Stimulated activated naive CD4-positive, alpha-beta T cell (primary cell): ENCODE measurements at places on chromosomes 12 and 14.

DNA sequence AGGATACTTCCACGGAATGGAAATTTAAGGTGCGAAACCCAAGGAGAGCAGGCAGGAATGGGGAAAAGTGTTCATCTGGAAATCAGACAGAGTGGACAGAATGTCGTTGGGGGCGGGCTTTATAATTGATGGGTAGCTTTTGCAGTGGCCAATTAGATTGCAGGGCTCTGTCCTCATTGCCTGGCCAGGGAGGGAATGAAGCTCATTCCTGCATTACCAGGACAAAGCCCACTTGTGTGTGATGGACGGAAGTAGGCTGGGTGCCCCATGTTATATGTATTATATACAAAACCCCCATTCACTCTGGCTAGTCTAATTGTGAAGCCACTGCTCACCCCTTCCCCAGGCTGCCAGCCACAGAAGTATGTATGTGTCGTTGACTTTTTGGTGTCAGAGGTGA, 23.6 kb downstream of the ZNF664 start:
- no peak for DNase-seq

GRCh38 chr12:20549108-20549719, 145.9 kb upstream of the SLCO1C1 start:
- no peak for DNase-seq

- DNase-seq: no peak
Measured at GRCh38 chr14:75864352-75864751, 117.4 kb downstream of the TGFB3 start.

DNA sequence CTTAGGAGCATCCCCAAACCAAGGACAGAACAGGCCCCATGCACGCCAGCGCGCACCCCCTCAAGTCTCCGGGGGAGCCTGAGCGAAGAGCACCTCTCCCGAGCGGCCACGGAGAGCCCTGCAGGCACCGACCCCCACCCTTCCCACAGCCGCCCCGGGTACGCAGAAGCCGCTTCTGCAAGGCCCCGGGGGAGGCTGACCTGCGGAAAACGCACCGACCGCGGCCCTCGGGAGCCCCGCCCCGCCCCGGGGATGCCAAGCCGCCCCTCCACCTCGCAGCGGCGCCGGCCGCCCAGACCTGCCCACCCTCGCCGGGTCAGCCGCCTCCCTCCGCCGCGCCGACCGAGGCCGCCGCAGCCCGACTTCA, 385 bp downstream of the CAPRIN2 start:
- DNase-seq: peak; percentile 59

GRCh38 chr12:47705229-47705565, 633 bp downstream of the RPAP3 start:
- DNase-seq: no peak

GRCh38 chr12:19856389-19856788, 417.1 kb downstream of the AEBP2 start:
- no peak for DNase-seq

DNA sequence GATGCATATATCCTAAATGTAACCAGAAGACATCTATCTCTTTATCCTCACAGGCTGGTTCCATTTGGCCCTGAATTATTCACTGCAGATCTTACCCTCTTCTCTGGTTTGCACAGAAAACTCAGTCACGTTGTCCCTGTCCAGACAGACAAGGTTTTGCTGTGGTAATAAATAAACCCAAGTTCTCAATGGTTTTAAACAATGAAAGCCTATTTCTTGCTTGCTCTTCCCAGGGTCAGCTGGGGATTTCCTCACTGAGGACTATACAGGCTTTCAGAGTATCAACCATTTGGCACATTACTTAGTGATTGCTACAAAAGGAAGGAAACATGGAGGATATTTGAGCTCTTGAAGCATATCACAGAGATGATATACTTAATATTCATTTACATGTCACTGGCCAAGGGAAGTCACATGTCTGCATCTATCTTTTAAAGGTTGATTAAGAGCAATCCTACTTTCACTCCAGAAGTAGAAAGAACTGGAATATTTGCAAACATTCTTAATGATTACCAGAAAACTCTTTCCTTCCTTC, 24.4 kb upstream of the E2F7 start:
- DNase-seq: no peak

DNA sequence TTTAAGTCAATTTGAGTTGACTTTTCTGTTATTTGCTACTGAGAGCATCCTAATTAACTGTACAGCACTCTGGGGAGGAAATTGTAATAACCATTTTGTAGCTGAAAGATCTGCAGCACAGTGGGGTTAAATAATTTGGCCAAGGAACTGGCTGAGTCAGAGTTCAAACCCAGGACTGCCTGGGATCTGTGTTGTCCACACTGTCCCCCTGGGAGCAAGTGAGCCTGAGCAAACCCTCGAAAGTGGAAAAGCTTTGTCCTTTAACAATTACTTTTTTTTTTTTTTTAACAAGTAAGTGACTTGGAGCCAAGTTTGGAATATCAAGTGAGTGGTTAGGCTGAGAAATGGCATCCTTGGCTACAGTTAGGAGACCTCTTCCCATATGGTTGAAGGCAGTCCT, 247.2 kb upstream of the CCDC196 start:
- no peak for DNase-seq

GRCh38 chr14:102213984-102214658, 74.4 kb downstream of the WDR20 start:
- DNase-seq: no peak

DNA sequence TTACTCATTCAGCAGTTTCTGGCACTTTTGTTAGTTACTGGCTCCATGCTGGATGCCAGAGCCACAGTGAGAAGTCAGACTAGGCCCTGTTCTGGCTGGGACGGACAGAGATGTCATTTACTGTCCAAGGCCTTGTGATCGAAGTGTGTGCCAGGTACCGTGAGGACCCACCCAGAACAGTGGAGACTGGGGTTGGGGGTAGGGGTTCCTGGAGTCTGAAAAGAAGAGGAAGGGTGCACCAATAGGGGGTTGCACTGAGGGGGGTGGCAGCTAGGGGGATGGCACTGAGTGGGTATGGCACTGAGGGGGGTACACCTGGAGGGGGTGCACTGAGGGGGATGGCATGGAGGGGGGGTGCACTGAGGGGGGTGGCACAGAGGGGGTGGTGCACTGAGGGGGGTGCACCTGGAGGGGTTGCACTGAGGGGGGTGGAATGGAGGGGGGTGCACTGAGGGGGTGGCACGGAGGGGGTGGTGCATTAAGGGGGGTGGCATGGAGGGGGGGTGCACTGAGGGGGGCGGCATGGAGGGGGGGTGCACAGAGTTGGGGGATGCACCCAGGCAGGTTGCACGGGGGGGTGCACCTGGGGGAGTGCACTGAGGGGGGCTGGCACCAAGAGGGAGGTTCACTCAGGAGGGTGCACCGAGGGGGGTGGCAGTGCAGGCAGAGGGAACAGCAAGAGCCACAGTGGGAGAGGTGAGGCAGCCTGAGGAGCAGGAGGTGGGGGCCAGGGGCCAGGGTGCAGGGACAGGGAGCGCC, 10.6 kb upstream of the CYP46A1 start:
- no peak for DNase-seq

- DNase-seq: no peak
Measured at GRCh38 chr12:131390412-131391334, 320.2 kb upstream of the SFSWAP start.

DNA sequence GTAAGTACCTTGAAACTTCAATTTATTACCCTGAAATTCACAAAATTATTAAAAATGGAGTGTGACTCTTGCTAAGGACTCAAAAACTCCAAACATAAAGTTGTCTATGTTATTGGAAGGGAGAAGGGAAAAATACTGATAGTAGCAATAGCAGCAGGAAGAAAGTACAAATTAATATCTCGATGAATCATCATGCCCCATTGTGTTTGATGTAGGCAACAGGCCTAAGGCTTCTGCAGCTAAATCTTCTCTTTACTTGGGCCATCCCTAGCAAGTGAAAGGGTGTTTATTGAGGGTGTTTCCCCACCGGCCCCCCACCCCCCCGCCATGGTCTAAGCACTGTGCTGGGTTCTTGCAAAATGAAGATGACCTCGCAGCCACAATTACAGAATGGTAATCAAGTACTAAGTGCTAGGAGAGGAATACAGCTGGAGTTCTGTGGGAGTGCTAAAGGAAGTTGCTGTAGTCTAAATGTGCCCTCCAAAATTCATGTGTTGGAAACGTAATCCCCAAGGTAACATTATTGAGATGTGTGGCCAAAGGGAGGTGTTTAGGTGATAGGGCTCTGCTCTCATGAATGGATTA, 76.5 kb downstream of the SNAPC1 start:
- no peak for DNase-seq

GRCh38 chr12:29176941-29177340, 27.9 kb downstream of the FAR2 start:
- DNase-seq: no peak

- no peak for DNase-seq
Measured at GRCh38 chr12:107375231-107375630, 281.9 kb upstream of the CRY1 start.

GRCh38 chr12:53236443-53237111, 4.6 kb upstream of the RARG start:
- DNase-seq: no peak

DNA sequence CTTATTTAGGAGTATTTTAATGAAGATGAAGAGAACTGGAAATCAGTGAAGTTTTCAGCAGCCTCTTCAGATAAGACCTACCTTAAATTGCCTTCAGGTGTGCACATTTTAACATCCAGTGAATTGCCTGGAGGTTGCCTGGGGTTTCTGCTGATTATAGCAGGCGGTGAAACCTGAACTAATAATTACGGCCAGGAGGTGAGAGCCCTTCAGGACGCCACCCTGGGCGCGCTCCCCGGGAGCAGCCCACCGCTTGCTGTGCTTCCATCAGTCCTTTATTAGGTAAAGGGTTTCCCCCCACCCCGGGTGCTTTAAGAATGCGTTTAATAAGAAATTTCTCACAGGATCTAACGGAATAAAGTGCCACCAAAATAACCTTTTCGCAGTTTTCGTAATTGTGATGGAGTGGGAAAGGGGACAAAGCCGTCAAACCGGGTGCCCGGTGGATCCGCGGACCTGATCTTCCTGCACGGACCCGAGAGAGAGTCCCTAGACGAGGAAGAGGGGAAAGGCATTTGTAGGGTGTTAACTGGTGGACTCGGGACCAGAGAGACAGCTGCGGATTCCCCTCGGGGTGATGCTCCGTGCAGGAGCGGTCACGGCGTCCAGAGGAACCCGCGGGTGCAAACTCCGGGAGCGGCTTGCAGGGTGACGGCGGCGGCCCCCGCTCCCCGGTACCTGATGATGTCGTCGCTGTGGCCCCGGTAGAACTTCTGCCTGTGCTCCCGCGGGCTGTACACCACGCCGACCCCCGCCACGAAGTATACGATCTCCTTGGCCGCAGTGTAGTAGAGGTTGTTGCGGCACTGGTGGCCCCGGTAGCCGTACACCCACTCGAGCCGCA, 902 bp downstream of the EML5 start:
- no peak for DNase-seq

GRCh38 chr12:54564768-54565167, 15.4 kb downstream of the PDE1B start:
- DNase-seq: no peak

DNA sequence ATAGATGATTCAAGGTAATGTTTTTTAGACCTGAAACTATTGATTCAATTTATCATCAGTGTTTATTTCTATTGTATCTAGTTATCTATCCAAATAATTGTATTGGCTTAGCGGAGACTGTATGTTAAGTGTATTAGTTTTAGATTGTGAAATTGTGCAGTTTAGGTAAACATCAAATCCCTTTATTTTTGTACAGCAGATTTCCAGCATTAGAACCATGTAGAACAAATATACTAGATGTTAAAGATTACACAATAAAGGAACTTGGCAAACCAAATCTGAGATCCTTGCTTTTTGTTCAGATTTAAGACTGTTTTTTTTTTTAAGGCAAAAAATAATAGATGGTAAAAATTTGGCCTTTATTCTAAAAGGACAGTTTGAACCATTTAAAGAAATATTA, 39.3 kb downstream of the PPM1A start:
- no peak for DNase-seq

GRCh38 chr14:75402867-75403413, 24.9 kb upstream of the JDP2 start:
- DNase-seq: no peak

GRCh38 chr14:67738740-67739504, 37.2 kb downstream of the RDH12 start:
- no peak for DNase-seq

GRCh38 chr14:31855262-31855661, 221.8 kb upstream of the ARHGAP5 start:
- DNase-seq: no peak

DNA sequence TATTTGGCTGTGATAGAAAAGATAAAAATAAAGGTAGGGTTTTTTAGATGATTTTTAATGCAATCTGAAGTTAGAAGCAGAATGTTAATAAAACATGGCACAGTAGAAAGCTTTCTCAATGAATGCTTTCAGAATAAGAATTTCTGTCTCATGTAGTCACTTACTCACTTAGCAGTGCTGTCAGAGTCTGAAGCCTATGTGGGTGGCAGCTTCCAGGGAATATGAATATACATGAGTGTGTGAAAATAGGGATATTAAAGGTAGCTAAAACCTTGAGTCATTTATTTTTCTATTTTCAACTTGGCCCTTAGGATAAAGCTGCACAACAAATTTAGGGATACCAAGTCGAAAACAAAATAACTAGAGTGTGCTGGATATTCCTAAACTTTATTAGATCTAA, 427.9 kb downstream of the AEBP2 start:
- DNase-seq: no peak

DNA sequence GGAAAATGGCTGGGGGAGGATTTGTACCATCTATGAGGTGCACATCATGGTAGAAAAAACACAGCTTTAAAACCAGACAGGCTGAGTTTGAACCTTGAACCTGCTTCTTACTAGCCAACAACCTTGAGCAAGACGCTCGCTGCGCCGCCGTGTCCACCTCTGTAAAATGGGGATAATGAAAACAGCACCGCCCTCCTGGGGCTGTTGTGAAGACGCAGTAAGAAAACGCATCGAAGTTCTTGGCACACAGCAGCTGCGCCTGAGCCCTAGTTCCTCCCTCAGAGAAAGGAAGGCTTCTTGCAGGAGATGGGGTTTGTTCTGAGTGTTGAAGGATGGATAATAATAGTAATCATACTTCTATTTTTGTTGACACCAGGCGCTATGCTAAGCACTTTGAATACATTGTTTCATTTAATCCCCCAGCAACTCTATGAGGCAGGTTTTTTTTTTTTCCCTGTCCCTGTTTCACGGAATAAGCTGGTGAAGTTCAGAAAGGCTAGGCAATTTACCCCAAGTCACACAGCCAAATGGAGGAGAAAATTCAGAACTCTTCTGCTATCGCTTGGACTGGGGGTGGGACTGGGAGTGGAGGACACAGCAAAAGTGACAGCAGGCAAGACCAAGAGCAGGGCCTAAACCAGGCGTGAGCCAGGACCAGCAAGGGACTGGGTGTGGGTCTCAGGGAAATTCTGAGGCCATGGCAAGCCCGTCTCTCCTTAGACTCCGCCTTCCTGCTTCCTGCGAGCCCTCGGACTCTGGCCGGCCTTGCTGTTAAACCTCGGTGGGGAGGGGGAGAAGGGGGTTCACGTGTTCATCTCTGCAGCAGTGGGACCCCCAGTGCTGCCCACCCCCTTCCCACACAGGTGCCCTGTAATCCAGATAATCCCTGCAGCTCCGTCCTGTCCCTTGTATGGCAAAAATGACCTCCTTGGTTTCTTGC, 97.5 kb downstream of the LRRC74A start:
- no peak for DNase-seq
